ENCODE measurements at places on chromosomes 4 and X. TPM values are rescaled to one million over a fixed set of nuclear protein-coding genes. Genes with fewer than 3 reads are reported as not detected.

Gene RBM10
- 27.1 TPM for total RNA-seq

Gene BCOR
- 24.2 TPM for total RNA-seq

GRCh38 chr4:55363691-55364351 is 17.8 kb downstream of the SRD5A3 start:
- DNase-seq: no peak

Gene CLDN2
- total RNA-seq: not detected

DNA sequence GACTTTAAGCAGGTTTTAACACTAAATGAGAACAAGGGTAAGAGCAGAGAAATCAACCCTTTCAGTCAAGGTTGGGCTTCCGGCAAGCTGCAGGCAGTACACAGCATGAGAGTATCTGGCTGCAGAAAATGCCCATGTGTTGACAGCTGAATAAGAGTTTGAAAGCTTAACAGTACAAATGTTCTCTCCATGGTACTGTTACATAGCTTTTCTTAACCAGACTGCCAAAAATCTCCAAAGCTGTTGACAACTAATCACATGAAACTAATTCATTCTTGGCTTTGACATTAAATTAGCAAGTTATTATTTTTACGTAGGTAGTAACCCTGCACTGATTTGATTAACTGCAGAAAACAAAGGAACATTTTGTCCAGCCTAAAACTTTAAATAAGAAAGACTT is 153.5 kb downstream of the SLC10A7 start:
- no peak for DNase-seq

DNA sequence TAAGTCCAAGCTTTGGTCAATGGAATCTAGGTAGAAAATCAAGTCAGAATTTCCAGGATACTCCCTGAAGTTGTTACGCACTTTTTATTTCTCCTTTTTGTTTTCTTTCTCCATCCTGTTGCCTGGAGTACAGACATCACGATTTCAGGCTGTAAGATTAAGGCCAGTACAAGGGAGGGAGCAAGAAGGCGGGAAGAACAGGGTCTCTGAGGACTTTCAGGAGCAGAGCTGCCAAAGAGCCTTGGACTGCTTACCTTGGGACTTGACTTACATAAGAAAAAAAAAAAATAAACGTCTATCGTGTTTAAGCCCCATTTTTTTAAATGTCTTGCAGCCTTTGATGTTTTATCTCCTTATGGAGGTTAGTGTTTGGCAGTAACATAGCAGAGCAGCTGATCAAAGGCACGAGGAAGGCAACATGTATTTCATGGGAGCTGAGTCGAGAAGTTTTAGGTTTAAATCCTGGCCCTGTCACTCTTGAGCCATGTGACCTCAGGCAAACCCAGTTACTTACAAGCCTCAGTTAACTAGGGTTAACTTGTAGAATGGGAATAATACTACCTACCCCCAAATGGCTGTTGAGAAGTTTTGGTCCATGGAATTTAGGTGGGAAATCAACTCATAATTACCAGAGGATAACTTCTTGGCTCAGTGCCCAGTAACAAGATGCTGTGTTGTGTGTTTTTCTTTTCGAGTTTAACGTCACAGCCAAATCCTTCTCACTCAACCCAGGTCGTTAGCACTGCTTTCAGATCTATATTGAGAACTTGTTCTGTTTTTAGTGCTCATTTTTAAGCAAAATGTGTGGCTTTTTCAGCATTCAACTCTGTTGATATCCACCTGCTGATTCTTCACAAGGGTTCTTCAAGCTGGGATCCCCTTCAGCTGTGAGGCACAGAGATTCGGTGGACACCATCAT is 106.8 kb downstream of the CLNK start:
- DNase-seq: no peak

Gene CHRDL1
- 3.7 TPM for total RNA-seq

- no peak for DNase-seq
These were observed 41.7 kb downstream of the KDM6A start for GRCh38 chrX:44914532-44915198.

Gene TBL1X
- 11.3 TPM for total RNA-seq
